GM23248 (cell line): ENCODE measurements at places on chromosomes 13 and 19. TPM values are rescaled to one million over a fixed set of nuclear protein-coding genes. Genes with fewer than 3 reads are reported as not detected.

The URAD gene
- total RNA-seq, result not detected in 2 replicates

The TMEM238 gene
- 0.97 and 1.8 TPM in 2 replicates for total RNA-seq

DNA sequence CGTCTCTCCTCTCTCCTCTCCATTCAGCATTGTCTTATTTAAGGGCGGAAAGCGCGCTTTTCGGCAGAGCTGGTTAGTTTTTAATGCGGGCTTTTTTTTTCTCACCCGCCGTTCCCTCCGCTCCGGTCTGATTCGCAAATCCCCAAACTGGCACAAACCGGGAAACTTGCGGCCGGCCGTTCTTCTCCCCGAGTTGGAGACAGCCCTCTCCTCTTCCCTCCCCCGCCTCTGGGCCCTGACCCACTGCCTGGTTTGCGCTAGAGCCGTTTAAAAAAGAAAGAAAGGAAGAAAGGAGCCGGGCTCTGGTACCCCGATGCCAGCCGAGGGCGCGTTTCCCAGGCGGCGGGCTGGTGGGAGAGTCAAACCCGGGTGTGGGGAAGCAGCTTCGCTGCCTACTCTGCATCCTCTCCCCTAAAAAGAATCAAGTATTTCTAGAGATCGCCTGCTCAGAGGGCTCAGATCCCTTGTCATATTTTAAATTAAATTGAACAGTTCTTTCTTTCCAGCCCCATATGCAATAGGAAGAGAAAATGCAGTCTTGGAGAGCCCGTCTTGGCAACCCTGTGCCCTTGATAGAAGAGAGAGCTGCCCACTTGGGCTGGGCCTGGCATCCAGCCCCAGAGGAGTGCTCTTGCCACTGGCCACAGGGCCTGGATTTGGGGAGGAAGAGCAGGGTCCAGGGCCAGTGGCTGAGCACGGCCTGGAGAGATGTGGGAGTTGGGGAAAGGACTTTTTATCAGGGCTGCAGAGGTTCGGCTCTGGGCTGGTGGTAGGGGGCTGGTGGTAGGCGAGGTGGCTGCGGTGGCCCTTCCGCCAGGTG lies 19.0 kb downstream of the NFIX start:
- DNase-seq, result peak; percentile 71

GRCh38 chr13:45602183-45603170 lies 13.1 kb downstream of the ERICH6B start:
- no peak for DNase-seq

The HSPB6 gene
- 14.1 and 24.3 TPM in 2 replicates for total RNA-seq

The CYP2A6 gene
- total RNA-seq, result not detected in 2 replicates

DNA sequence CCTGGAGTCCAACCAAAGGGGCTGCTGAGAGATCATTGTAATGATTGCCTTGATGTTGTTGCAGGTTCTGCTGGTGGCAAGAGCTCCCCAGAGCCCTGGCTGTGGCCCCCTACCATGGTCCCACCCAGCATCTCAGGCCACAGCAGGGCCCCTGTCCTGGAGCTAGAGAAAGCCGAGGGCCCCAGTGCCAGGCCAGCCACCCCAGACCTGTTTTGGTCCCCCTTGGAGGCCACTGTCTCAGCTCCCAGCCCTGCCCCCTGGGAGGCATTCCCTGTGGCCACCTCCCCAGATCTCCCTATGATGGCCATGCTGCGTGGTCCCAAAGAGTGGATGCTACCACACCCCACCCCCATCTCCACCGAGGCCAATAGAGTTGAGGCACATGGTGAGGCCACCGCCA lies 15.5 kb downstream of the NCAN start:
- DNase-seq, result no peak

DNA sequence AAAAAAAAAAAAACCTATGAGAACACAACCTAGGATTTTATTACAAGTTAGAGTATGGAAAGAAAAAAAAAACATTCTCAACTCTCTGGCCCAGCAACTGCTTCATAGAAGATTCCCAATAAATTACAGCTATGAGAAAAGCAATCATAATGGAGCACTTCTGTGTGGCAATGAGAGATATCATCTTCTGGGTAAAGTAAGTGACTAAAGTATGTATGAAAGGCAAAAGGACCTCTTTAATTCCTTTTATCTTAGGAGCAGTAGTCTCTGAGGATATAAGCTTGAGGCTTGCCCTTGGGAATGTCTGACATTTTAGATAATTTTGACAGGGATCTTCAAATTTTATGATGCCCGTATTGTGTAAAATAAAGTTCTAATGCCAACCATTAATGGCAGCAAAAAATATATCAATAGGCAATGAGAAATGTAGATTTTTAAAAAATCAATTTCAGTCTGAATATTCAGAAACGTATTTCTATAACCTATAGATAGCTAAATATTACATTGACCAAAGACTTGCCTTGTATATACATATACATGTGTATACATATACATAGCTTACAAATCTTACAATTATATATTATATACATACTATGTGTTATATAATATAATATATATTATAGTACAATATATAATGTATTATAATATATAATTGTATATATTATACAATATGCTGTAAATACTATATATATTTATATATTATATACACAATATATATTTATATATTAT lies 823.9 kb upstream of the SLITRK1 start:
- no peak for DNase-seq

GRCh38 chr19:50817941-50818858 lies 5.4 kb downstream of the KLK1 start:
- peak; percentile 52 for DNase-seq

DNA sequence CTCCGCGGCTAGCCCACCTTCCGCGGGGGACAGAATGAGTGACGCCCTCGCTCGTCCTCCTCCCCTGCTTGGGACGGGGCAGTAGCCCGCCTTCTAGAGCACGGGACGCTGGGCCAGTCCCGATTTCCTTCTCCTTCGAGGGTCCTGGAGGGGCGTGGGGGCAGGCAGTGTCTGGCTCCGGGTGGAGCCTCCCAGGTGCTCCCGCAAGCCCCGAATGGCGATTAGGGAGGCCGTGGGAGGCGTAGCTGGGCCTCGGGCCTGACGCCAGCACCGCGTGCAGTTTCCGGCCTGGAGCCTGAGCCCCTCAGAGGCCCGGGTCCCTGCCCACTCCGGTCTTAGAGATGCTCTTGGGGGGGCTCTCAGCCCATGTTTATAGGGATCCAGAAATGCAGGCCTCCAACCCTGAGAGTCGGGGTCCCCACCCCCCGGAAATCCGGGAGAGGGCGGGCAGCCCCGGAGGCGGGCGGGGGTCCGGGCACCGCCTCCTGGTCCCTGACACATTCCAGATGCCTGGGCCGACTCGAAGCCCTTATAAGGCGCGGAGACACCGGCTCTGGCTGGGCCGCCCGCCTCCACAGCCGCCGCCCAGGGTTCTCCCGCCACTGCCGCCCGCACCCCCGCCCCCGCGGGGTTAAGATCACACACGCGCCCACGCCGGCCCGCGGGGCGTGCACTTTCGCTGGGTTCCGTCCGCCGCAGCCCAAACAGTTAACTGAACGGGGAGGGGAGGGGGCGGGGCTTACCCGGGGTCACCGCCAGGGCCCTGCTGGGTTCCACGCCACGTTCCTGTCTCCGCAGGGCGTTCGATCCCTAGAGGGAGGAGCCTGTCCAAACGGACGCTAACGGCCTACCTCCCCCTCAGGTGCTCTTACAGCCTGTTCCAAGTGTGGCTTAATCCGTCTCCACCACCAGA lies 1.5 kb downstream of the MYADM start:
- peak; percentile 93 for DNase-seq

The GNA15 gene
- total RNA-seq, result not detected in 2 replicates

The DACT3 gene
- 7.1 and 7.3 TPM in 2 replicates for total RNA-seq

DNA sequence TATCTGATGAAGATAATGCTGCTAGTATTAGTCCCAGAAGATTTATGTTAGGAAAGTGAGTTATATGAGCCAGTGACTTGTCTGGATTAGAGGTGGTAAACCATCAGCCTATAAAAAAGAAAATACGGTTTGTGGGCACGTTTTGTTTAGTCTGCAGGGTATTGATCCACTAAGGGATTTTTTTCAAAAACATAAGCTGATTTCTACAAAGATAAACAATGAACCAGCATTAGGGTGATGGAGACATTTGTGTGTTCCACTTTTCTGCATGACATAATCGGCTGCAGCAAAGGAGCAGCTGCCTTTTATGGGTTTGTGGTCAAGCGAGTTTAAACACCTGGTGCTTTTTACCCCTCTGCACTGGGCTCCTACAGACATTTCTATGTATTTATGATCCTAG lies 836.4 kb upstream of the GPC6 start:
- DNase-seq, result no peak

DNA sequence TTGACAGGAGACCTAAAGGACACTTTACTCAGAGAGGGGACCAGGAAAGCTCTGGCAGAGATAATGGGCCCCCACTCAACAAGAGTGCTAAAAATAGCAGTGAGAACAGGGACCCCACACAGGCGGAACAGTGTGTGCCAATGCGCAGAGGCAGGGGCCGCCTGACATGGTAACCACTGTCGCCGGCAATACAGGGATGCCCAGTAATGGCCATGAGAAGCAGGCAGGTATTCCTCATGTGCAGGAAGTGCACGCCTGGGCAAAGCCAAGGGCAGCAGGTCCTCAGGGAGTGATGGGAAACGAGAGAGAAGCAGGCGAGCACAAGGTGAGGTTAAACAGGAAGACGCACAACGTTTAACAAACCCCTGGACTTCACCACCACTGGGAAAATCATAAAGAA lies 757.1 kb downstream of the LIG4 start:
- no peak for DNase-seq

DNA sequence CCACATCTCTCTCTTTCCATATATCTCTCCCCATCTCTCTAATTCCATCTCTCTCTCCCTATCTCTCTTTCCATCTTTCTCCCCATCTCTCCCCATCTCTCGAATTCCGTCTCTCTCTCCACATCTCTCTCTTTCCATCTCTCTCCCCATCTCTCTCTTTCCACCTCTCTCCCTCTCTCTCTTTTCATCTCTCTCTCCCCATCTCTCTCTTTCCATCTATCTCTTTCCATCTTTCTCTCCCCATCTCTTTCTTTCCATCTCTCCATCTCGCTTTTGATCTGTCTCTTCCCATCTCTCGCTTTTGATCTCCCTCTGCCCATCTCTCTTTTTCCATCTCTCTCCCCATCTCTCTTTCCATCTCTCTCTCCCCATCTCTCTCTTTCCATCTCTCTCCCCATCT lies 25.6 kb downstream of the ADGRE3 start:
- no peak for DNase-seq

The IGFL2 gene
- total RNA-seq, result not detected in 2 replicates

The ERFL gene
- not detected in 2 replicates for total RNA-seq

- peak; percentile 8 for DNase-seq
Measured at GRCh38 chr13:47478985-47479384, 522.1 kb downstream of the SUCLA2 start.

The SIGLEC9 gene
- not detected in 2 replicates for total RNA-seq

DNA sequence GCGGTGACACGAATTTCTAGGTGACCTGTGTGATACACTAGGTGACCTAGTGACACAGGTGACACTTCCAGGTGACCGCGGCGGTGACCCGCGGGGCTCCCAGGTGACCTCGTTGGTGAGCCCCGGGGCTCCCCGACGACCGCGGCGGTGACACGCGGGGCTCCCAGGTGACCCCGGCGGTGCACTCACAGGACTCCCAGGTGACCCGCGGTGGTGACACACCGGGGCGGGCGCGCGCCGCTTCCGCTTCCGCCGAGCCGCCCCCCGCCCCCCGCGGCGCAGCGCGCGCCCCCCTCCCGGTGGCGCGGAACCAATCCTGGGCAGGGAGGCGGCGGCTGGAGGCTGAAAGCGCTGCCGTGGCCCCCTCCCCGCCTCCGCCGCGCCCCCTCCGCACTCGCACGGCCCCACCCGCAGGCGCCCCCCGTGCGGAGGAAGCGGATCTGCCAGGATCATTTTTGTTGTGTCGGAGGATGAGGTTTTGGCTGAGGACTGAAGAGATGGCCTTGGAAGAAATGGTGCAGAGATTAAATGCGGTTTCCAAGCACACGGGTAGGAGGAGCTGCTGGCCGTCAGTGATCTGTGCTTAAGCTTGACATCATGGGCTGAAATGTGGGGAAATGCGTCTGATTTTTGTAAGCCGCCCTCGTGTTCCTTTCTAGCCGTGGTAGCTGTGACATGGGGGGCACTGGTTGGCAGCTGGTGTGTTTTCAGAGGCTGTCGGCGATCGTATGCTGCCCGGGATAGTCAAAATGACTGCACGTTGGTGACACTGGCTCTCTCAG lies at the start of gene MCF2L:
Gene MCF2L (plus strand): TSS at position 305 of the 782 bp plus-strand sequence. CDS start 166 bp downstream, at position 471.
- peak; percentile 52 for DNase-seq

DNA sequence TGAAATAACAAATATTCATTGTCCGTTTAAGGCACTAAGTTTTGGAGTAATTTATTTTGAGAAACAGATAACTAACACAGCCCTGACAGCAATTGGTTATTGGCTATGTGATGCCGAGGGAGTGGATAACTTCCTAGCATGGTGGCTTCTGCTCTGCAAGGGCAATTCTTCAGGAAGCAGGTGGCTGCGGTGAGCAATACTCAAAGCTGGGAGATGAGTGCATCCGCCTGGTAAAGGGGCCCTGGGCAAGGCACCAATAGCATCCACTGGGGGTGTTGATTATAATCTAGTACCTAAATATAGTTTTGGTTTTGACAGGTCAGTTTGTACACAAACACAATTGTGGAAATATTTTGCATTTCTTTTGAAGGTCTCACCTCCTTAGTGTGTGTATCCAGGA lies 41.0 kb downstream of the CCDC70 start:
- DNase-seq, result no peak

DNA sequence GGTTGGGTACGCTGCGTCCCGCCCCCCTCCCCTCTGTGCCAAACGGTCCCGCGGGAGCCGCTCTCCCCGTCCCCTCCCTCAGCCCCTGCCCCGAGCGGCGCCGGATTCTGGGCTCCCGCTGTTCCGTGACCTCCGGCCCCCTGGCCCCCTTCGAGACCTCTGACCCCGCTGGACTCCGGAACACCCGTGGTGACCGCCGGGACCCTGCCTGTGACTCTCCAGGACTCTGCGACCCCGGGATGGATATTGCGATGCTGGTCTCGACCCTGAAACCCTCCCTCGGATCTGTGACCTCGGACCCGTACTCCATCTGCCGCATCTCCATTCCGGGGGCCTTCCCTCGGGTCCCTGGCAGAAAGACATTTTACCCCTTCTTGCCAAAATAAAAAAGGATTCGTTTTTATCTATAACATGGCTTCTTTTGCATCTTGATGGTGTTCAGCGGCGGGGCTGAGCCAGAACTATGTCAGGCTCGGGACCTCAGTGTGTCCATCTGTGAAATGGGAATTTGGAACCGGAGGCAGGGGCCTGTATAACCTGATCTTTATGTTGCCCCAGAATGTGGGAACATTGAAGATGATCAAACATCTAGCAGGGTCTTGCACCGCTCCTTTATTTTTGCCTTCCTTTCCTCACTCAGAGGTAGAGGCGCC lies 654 bp upstream of the MEGF8 start:
- DNase-seq, result no peak

DNA sequence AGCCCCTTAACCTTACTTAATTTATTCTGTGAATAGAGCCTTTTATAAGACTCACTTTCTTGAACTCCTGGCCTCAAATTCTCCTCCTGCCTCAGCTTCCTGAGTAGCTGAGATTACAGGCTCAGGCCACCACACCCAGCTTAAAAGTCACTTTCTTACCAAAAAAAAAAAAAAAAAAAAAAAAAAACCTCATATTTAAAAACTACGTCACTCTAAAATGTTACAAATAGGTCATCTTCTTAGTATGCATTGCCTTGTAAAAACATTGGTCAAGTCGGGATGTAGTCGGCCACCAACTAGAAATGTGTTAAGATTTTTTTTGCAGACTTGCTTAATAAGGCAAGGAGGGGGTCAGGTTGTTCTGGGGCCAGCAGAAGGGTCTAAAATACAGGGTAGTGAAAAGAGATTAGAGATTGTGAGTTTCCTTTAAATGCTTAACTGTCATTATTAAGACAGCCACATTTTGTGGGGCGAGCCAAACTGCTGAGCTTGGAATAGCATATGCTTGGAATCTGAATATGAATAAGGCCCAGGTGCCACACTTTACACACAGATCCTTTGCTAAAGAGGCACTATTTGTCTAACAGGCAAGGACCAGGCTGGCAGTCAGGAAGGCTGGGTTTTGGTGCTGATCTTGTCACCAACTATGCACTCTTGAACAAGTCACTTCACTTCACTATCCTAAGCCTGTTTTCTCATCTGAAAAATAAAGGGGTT lies 16.5 kb upstream of the IL17D start:
- DNase-seq, result no peak
